NCI-H1092 treated with DMSO at 0.1 percent for 48 hours (cell line): ENCODE measurements at places on chromosomes 1 and 21.

GRCh38 chr1:243672539-243673074 lies 177.4 kb downstream of the AKT3 start:
- peak; percentile 16 for DNase-seq

DNA sequence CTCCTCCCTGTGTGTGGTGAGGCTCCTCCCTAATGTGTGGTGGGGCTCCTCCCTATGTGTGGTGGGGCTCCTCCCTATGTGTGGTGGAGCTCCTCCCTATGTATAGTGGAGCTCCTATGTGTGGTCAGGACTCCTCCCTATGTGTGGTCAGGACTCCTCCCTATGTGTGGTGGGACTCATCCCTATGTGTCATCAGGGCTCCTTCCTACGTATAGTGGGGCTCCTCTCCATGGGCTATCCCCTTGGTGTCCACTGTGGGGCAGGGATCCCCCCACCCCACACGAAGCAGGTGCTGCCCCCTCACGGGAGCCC lies 29.6 kb downstream of the PRSS38 start:
- no peak for DNase-seq

DNA sequence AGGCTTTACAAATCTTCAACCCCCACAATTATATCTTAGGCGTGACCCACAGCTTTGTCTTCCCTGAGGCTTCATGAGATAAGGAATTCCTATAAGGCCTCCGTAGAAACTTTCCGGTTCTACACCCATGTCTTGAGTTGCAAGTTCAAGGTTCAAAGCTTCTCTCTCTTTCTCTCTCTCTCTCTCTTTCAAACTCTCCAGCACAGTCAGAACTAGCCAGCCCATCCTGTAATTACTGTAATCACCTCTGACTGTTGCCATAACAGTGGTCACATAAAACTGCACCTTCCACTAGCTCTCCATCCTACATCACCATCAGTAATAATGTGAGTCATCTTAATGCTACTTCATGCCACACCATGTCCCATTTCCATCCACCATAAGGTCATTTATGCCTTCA lies 90.0 kb upstream of the NFASC start:
- no peak for DNase-seq

- DNase-seq, result no peak
Measured at GRCh38 chr1:91311672-91312071, 93.0 kb downstream of the HFM1 start.

DNA sequence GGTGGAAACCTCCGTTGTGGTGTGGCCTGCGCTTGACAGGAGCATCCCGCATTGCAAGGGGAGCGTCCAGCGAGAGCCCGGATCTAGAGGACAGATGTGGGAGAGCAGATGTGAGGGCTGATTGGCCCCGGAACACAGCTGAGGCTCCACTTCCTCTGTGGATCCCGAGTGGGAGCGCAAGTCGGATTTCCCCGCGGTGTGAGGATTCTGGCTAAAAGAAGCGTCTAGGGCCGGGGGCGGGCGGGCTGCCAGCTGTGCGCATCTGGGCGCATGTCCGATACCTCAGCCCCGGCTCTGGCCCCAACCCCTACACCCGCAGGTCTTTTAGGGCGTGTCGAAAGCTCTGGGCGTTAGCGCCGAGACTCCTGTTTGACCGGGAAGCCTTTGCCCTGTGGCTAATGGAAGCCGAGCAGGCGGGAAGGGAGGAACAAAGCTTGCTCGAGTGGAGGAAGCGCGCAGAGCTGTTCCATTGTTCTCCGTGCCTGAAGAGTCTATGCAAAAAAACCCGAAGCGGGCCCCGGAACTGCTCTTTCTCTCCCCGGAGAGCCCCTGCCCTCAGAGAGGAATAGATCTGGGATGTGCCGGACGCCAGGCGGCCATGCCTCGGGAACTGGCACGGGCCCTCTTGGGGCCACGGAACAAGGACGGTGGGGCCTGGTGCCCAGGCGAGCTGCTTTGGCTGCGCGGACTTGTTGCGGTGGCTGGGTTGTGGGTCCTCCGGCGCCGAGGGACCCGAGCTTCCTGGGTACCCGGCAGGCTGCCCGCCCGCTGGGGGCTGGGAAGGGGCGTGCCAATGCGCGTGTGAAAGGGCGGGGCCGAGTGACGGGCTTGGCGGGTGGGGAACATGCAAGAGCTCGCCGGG lies 111.1 kb downstream of the NAV1 start:
- peak; percentile 83 for DNase-seq
